ENCODE measurements at places on chromosomes 4 and X.

- DNase-seq, result no peak
Observed at GRCh38 chrX:137428766-137429591, 136.9 kb upstream of the ZIC3 start.

GRCh38 chr4:12393631-12394262 is 965.1 kb upstream of the HS3ST1 start:
- no peak for DNase-seq

GRCh38 chr4:173420801-173421200 is 21.9 kb upstream of the SCRG1 start:
- DNase-seq, result no peak

GRCh38 chrX:123121241-123121640 is 62.8 kb upstream of the GRIA3 start:
- no peak for DNase-seq

GRCh38 chrX:867502-867901 is 236.9 kb downstream of the SHOX start:
- DNase-seq, result no peak

- DNase-seq, result no peak
Observed at GRCh38 chrX:136453771-136454170, 34.0 kb upstream of the BRS3 start.

GRCh38 chrX:23840674-23841073 is 57.7 kb downstream of the SAT1 start:
- DNase-seq, result peak; percentile 64

DNA sequence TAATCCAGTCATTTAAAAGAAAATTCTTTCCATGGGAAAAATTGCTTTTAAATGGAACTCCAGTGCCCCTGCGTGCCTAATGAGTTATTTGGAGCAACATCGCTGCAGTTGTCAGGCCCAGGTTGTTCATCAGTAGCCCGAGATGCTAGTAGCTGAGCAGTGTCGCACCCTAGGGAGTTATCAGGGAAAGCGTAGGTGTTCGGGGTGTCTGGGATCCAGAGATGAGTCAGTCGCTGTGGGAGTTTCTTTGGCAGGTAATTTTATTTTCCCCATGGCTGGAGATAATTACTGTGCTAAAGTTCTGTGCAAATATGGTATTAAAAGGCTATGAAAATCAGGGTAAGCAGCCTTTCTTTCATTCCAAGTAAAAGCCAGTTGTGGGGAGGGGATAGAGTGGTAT is 49.4 kb downstream of the ANXA3 start:
- no peak for DNase-seq

DNA sequence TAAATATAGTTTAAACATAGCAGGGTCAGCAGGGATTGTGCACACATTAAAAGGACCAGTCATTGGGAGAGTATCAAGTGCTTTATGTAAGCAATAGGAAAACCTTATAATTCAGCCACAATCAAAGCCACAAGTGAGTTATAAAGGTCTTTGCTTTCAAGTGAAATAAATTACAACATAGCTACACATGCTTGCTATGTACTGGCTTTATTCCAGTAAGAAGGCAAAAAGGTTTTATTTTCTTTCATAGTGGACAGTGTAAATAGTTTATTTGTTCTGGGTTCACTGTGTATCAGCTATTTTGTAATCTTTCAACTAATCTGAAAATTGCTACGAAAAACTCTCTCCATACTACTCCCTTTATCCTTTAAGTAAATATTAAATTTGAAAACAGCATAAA is 691.4 kb downstream of the PCDH7 start:
- peak; percentile 41 for DNase-seq

DNA sequence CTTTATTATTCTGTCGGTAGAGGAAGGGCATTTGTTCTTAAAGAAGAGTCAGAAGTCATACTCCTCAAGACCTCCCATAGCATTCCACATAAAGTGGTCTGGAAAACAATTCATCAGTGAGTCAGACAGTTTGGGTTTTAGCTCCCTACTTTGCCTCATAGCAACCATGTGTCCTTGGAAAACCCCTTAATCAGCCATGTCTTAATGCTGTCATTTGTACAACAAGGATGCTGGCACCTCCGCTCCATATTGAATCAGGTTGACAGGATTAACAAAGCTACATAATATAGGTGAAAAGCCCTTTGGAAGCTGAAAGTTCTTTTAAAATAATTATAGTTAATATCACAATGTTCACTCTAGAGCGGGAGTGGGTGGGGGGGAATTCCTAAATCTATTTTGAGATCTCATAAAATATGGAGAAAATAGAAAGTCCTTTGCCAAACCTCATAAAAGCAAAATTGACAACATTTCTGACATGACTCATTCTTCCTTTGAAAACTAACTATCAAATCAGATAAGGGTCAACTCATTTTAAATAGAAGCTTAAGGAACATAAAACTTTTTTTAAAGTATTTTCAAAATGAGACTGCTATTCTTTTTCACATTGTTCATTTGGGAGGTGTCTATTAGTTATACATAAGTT is 37.3 kb upstream of the GUCY1A1 start:
- no peak for DNase-seq

DNA sequence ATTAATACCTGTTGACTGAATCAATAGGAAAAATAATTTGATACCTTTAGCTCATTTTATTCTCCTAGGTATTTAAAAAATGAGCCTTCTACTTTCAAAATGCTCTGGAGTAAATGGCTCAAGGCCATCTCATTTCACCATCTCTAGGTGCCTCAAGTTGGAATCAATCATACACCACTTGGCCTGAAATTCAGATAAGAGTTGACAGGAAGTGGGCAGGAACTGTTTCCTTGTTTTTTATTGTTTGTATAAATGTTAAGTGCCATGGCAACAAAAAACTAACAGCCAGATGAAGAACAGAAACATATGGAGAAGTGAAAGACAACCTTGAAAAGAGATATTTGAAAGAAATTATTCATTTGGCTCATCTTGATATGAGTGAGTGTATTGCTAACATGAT is 12.4 kb downstream of the LIMCH1 start:
- no peak for DNase-seq

GRCh38 chr4:52510939-52511565 is 148.0 kb downstream of the USP46 start:
- no peak for DNase-seq

GRCh38 chr4:182216005-182216404 is 27.2 kb upstream of the TENM3 start:
- no peak for DNase-seq

GRCh38 chr4:163484906-163485305 is 9.6 kb upstream of the TMA16 start:
- peak; percentile 2 for DNase-seq

- no peak for DNase-seq
Observed at GRCh38 chr4:95058991-95059390, 301.2 kb downstream of the BMPR1B start.

GRCh38 chr4:138410266-138410665 is 168.1 kb upstream of the SLC7A11 start:
- no peak for DNase-seq

DNA sequence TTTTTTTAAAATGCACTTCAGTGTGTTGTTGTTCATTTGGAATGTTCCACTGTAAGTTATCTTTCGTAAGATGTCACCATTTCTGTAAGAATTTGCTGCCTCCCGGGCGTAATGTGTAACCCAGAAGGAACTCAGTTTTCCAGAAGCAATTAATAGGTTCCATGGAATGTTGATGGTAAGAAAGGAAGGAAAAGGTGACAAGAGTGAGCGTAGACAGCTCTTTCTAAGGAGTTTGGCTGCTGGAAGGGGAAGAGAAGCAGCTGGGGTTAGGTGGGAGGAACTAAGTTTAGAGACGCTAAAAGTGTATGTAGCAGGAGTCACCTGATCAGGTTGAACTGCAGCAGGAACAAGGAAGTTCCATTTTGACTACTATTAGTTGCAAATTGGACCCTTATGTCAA is 35.9 kb downstream of the PNMA5 start:
- DNase-seq, result peak; percentile 30

DNA sequence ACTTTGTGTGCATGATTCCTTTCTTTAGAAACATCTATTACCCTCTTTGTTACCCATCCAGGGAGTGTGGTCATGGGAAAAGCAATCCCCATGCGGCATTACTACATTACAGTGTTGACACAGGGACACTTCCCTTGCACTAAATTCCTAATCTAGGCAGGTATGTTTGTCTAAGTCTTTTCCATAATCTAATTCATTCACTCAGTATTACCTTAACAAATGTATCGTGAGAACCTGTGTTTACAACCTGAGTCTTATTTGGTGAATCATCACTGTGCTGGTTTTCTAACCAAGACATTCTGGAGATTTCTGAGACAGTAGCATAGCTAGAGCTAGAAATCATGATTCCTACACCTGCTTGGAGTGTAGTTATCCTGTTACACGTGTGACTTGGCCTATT is 326.8 kb downstream of the BMPR1B start:
- DNase-seq, result no peak

DNA sequence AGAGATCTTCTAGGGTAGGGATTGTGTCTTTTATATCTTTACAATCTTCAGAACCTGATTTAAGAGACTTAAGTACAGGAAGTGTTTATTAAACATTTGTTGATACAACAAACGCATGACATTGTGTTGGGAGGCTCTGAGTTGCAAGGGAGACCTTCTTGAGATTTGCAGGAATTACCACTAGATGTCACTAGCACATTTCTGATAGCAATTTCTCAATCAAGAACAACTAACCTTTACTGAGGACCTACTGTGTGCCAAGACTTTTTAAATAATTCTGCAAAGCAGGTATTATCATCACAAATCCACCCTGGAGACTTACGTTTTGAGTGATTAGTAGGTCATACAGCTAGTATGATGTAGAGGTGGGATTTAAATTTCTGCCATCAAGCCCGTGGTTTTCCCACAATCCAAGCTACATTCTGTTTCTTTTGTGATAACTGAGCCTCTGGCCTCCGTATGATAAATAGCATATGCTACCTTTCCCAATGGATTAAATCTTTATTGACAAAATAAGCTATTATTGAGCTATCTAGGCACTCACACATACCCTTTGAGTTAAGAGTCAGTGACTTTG is 986.0 kb downstream of the CCSER1 start:
- no peak for DNase-seq

GRCh38 chr4:4585012-4585670 is 43.3 kb upstream of the STX18 start:
- DNase-seq, result no peak

DNA sequence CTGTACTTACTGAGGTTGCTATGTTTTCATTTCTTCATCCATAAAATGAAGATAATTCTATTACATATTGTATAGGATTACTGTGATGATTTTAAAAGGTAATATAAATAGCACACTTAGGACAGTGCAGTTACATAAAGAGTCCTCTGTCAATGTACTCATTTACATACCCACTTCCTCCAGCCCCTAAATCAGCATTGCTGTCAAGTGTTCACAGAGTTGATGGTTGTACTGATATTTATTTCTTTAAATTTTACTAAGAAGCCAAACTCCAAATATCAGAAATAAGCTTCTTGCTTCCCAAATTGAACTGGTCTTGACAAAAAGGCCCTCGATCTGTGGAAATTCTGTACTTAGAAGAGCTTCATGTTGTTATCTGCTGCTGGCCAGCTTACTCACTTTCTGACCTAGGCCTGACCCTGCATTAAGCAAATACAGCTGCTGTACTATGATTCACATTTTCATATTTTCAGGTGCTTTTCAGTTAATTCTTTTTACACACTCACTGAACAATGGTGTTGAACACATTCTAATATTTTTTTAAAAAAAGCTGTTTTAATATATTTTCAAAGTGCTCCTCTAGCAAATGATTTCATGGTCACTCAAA is 259.6 kb downstream of the UNC5C start:
- no peak for DNase-seq

- no peak for DNase-seq
Observed at GRCh38 chrX:68355629-68355920, 77.7 kb downstream of the OPHN1 start.

DNA sequence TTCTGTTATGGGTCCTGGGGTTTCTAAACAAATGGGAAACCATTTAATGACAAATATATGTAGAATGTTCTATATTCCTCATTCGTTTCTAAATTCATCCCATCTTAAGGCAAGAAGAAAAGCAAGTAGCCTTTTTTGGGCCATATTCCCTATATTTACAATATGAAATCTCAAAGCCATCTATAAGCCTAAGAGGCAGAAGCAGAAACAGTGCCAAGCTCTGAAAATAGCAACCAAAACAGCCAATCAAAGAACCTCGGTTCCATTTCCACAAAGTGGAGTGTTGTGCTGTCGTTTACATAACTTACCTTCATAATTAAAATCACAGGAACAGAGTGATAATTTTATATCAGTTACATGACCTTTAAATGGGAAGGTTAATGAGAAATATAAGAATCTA is 330.6 kb upstream of the GATB start:
- DNase-seq, result no peak

- no peak for DNase-seq
Observed at GRCh38 chr4:161704653-161705052, 459.1 kb downstream of the FSTL5 start.

DNA sequence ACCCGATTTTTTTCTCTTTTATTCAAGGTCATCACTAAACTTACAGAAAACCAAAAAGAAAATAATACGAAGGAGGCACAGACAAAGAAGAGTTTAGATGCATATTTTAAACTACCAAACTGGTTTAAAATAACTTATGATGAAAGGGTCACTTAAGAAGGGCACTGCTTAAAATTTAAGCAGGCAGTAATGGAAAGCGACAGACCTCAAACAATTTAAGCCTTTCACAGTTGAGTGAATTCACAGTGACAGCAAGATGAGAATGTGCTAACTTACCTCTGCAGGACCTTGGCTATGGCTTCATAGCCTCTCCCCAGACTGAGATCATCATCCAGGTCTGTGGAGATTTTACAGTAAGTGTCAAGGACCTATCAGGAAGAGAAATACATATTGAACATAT is 112.1 kb downstream of the TTC29 start:
- DNase-seq, result no peak

- no peak for DNase-seq
Observed at GRCh38 chrX:77436682-77437081, 10.5 kb upstream of the FGF16 start.

DNA sequence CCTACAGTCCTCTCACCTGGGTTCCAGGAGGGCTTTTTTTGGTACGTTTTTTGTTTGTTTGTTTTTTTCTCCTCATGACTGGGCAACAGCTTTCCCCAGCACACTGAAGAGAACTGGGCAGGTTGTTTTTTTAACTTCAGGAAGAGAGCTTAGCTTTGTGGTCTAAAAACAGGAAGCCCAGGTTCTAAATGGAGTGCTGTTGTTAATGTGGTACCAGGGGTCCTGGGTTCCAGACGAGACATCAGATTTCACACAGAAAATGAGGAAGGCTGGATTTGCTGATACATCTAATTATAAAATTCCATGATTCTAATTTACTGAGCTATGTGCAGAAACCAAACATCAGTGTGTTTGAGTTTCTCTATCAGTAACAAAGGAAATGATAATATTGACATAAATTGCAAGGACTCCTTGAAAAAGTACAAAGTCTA is 4.2 kb downstream of the MYOZ2 start:
- no peak for DNase-seq

DNA sequence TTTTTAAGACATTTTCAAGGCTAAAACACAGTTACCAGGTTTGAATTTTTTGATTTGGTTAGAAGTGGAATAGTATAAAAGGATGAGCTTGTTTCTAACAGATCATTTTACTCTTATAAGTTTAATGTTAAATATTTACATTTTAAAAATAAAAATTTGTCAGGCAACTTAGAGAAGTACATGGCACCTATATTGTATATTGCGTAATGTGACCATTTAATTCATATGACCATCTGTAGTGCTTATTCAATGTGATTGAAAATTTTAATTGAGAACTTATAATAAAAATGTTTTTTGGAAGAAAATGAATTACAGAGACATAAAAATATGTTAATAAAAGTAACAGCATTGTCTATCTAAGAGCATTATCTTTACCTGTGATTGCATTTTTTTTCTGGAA is 1632.4 kb downstream of the RPA4 start:
- DNase-seq, result no peak

- DNase-seq, result peak; percentile 69
Observed at GRCh38 chr4:118033148-118034052, 886 bp upstream of the NDST3 start.

GRCh38 chrX:56107320-56107719 is 124.8 kb upstream of the KLF8 start:
- no peak for DNase-seq

Data from NCI-H2227 treated with DMSO at 0.1 percent for 48 hours (cell line).